ENCODE measurements at places on chromosomes 3 and 15.

- no peaks in the 10 kb centered on the region for H3K27me3 ChIP-seq
- H3K4me3 ChIP-seq, result no peak overlapping the region
- H3K27ac ChIP-seq, result no peak overlapping the region
- no peak for DNase-seq
Measured at GRCh38 chr15:86165265-86166211, 85.9 kb downstream of the AGBL1 start.

DNA sequence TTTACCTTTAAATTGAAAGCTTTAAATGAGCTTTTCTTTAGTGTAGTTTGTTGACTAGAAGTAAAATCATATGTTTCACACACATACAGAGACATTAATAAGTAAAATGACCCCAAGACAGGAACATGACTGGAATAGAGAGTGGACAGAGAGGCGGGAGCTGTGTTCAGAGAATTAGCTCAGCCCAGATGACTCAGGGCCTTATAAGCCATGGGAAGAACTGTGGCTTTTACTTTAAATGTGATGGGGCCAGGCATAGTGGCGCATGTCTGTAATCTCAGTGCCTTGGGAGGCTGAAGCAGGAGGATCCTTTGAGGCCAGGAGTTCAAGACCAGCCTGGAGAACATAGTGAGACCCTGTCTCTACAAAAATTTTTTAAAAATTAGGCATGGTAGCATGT is 26.7 kb downstream of the SACM1L start:
- H3K27ac ChIP-seq, result no peak overlapping the region
- no peaks in the 10 kb centered on the region for H3K4me1 ChIP-seq
- no peaks in the 10 kb centered on the region for H3K27me3 ChIP-seq
- peaks cover 23% of the 10 kb centered on the region for H3K36me3 ChIP-seq
- no peak overlapping the region for H3K4me3 ChIP-seq
- DNase-seq, result no peak

DNA sequence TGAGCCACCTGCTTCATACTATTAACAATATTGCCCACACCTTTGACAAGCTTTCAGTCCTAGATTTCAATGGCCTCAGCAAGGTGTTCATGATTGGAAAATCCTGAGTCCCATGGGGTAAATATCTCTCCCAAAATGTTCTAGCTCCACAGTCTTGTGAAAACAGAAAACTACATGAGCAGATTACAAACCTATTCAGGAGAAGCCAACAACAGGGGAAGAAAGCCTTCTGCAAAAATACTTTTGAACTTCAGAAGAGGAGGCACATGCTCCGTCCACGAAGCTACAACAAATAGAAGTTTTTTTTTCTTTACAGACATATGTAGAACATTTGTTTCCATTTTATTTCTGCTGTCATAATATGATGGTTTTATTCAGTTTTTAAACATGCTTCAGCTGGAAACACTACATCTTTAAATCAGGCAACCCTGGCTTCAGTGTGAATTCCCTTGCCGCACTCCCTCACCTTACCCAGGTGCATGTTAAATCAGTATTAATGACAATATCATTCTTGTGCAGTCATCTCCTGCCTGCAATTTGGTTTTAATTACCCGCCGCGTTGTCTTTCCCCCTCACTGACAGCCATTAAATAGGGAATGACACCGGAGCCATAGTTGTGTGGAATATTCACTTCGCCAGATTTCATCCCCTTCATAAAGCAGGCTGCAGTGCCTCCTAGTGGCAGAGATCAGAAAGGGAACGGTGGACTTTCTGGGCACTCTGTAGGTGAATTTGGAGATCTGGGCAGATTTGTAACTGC is 725.5 kb upstream of the ARRDC4 start:
- no peaks in the 10 kb centered on the region for H3K27me3 ChIP-seq
- H3K4me3 ChIP-seq, result no peak overlapping the region
- no peaks in the 10 kb centered on the region for H3K4me1 ChIP-seq
- peak; percentile 5 for DNase-seq
- no peak overlapping the region for H3K27ac ChIP-seq

- no peak overlapping the region for H3K27ac ChIP-seq
- H3K27me3 ChIP-seq, result no peaks in the 10 kb centered on the region
- no peak for DNase-seq
Measured at GRCh38 chr3:159840703-159841299, 147.8 kb upstream of the IL12A start.

Measured in CD8-positive, alpha-beta memory T cell (primary cell).